ENCODE measurements at places on chromosomes 4 and X.

DNA sequence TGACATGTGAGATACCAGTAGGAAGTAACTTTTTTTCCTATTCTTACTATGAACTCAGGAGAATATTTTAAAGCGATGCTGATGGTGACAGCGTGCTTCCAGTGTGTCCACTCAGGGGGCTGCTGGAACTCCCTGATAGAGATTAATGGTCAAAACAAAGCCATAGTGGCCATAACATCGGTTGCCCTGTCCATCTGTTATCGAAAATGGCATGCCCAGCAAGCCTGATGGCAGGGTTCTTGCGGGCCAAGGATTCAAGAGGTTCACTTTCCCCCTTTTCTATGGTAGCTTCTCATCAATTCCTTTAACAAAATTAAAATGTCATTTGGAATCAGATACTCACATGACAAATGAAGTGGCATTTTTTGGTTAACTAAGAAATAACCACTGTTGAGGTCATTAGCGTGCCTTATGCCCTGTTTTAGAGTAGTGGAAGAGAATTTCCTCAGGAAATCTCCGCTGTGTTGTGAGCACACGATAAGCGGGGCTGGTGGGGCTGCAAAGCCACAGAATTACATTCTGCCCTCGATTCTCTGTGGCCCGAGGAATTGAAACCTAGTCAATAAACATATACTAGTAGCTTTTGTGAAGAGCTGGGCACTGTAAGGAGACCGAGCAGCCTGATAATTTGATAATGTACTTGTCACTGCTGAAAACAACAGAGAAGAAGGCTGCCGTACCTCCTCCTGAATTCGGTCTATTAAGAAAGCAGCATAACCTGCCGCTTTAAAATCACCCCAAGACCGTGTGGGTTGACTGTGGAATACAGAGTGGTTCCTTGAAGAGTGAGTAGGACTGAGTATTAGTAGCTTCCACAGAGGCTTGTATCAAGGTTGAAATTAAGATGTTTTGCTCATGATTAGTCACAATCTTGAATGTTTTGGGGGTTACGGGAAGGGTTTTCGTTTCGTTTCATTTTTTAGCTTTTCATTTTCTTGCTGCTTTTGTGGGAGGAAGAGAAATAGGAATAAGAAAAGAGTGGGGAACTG lies 46.7 kb downstream of the PTCHD1 start:
- no peak for DNase-seq

GRCh38 chr4:27084685-27085361 lies 224.2 kb downstream of the STIM2 start:
- no peak for DNase-seq

GRCh38 chr4:157012781-157013180 lies 41.2 kb upstream of the PDGFC start:
- no peak for DNase-seq

DNA sequence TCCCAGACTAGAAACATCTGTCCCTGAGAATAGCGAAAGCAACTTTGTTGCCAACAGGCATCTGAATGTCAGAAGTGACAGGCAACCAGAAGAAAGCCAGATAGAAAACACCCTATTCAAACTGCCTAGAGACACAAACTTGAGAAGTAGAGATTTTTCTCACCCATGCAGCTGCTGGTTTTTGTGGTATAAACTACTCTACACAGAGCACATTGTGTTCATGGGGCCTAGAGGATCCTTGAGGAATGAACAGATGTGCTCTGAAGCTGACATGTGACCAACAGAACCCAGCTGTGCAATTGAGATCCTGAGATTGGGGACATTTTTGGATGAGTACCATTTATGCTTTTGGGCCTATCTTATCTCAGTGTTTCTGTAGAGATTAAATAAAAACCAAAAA lies 63.6 kb upstream of the NRK start:
- no peak for DNase-seq

DNA sequence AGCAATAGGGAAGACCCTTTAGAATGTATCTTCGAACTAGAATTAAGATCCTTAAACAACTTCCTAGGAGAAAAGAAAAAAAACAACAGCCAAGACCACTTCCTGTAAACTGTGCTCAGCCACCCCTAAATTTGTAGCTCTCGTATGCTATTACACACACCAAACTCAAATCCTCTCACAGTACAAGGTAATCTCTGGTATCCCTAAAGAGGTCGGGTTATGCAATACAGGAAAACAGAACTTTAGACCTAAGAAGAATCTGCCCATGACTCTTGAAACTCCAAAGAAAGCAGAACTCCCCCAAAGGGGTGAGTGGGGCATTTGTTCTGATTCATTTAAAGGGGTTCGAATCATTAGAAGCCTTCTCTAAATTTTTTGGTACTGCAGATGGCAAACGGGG lies 170.9 kb upstream of the CASK start:
- DNase-seq, result no peak

GRCh38 chrX:74117962-74118902 lies 185.7 kb upstream of the ZCCHC13 start:
- no peak for DNase-seq

- no peak for DNase-seq
These were observed 614 bp downstream of the BEX3 start for GRCh38 chrX:103376979-103377324.

DNA sequence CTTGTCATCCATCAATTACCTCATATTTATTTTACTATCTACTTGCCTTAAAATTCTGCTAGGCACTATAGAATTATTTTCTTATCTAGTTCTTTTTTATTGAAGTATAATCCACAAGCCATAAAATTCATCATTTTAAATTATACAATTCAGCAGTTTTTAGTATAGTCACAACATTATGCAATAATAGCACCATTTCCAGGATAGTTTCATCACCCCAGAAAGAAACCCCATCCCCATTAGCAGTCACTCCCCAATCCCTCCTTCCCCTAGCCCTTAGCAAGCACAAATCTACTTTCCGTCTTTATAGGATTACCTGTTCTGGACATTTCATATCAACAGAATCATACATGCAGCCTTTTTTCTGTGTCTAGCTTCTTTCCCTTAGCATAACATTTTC lies 15.6 kb downstream of the SLC10A6 start:
- DNase-seq, result no peak

- DNase-seq, result no peak
These were observed 7.2 kb downstream of the SCARB2 start for GRCh38 chr4:76206222-76206942.

DNA sequence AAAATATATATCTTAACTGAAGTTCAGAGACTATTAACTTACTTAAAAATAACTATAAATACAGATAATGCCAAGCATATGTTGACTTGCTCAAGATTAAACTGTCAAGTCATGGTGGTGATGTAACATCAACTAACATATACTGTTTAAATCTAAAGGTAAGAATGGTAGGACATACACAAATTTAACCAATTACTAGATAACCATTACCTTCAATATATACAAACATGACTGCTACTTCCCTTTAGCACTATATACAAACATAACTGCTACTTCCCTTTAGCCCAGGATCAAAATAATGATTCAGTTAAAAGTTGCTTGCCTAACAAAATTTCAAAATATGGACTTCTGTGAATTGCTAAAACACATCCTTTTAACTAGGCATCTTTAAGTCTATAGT lies 14.9 kb downstream of the HNRNPD start:
- DNase-seq, result no peak

- no peak for DNase-seq
These were observed 5.7 kb upstream of the RHOH start for GRCh38 chr4:40190880-40191815.

DNA sequence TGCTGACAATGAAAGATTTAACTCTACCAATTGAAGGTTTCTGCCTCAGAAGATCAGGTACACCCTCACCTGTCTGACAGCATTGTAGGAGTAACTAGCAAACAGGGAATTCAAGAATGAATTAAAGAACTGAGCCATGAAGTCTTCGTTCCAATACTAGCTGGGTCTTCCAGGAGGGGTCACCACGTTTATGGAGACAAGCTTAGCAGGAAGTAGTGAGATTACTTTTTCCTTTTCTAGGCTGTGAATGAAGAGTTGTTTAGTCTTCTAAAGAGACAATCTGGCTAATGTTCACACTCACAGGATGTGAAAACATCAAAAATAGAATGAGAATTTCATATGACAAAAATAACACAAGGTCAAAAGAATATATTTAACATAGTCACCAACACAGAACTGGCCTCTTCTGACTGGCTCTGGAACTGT lies 54.9 kb downstream of the REELD1 start:
- DNase-seq, result no peak

GRCh38 chr4:121653214-121653613 lies 43.6 kb downstream of the ANXA5 start:
- no peak for DNase-seq

- no peak for DNase-seq
These were observed 8.6 kb upstream of the ZXDA start for GRCh38 chrX:57918750-57919436.

GRCh38 chr4:38129460-38130227 lies 169.4 kb downstream of the PTTG2 start:
- DNase-seq, result no peak

GRCh38 chrX:136936183-136936549 lies 55.6 kb upstream of the RBMX start:
- DNase-seq, result no peak

DNA sequence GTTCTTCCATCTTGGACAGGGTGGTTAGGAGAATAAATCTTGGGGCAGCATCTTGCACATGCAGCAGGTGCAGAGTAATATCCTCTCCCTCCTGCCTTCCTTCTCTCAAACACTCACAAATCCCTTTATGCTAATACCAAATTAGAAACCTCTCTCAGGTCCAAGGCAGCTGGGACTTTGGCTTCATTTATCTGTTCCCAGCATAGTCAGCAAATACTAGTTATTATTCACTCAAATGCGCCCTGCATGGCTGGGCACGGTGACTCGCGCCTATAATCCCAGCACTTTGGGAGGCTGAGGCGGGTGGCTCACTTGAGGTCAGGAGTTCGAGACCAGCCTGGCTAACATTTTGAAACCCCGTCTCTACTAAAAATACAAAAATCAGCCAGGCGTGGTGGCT lies 156.0 kb upstream of the GALNT7 start:
- no peak for DNase-seq

GRCh38 chr4:55079451-55080173 lies 45.8 kb downstream of the KDR start:
- no peak for DNase-seq

DNA sequence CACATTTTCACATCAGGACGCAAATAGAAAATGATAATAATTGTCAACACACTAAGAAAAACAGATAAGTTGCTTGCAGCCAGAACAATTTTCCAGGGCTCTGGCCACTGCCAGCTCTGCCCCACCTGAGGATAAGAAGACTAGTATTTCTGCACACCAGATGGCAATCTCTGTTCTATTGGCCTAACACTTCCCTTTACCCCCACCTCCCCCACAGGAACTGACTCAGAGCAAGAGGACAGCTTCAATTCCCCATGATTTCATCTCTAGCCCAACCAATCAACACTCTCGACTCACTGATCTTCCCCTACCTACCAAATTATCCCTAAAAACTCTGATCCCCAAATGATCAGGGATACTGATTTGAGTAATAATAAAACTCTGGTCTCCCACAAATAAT lies 164.0 kb downstream of the SMARCA1 start:
- no peak for DNase-seq

DNA sequence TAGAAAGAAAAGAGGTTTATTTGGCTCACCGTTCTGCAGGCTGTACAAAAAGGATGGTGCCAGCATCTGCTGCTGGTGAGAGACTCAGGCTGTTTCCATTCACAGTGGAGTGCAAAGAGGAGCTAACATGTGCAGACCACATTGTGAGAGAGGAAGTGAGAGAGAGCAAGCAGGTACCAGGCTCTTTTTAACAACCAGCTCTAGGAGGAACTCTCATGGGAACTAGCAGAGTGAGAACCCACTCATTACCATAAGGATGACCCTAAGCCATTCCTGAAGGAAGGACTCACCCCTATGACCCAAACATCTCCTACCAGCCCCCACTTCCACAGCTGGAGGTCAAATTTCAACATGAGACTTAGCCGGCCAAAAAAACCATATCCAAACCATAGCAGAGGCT lies 158.6 kb upstream of the ADGRL3 start:
- no peak for DNase-seq

GRCh38 chr4:6905516-6906445 lies 3.8 kb upstream of the TBC1D14 start:
- no peak for DNase-seq

DNA sequence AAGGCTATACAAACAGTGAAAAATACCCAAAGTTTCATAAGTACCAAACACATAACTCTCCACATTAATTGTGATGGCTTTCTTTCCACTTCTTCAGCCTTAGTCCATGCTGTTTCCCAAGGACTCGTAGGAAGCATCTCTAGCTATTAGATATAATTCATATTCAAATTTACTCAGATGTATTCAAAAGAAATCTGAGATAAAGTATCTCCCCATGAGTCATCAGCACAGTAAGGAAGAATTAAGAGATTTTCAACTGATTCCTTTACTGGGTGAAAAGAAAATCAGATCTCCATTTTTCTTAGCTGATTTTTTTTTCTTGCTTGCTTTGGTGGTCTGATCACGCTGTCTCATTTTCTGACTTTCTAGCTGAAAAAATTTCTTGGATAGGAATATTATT lies 71.7 kb downstream of the MID1 start:
- no peak for DNase-seq

DNA sequence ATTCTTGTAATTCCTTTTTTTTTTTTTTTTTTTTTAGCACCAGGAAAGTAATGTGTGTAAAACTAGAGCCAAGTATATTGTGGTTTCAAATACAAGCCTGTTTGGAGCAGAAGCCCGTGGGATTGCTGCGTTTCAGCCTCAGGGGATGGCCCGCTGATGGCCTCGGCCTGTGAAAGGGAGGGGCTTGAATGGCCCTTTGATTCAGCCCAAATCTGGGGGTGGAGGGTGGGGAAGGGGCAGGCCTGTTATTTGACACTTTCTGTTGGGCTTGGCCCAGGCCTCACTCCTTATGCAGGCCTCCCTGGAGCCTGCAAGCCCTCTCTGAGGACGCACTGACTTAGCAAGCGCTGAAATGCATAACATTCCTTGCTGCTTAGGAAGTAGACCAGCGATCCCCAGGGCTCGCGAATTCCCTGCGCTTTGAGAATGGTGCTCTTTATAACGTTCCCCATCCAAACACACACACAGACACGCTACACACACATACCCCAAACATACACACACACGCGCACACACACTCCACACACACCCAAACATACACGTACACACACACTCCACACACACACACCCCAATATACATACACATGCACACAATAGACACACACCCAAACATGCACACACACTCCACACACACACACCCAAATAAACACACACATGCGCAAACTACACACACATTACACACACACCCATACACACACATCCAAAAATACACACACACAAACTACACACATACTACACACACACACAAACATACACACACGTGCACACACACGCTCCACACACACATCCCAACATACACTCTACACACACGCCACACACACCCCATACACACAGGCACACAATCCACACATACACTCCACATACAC lies 29.6 kb downstream of the TLR10 start:
- DNase-seq, result peak; percentile 79

GRCh38 chrX:149004936-149005335 lies 500.2 kb downstream of the IDS start:
- DNase-seq, result no peak

- DNase-seq, result no peak
These were observed 63.3 kb downstream of the MEPE start for GRCh38 chr4:87895964-87896621.

- DNase-seq, result no peak
These were observed 22.1 kb upstream of the PI4K2B start for GRCh38 chr4:25211721-25212120.
